Glutamatergic neuron (in vitro differentiated cells): ENCODE measurements at places on chromosomes 2 and 18.
A peak's percentile ranks its signal among the peaks of the same experiment; 100 is the strongest.

DNA sequence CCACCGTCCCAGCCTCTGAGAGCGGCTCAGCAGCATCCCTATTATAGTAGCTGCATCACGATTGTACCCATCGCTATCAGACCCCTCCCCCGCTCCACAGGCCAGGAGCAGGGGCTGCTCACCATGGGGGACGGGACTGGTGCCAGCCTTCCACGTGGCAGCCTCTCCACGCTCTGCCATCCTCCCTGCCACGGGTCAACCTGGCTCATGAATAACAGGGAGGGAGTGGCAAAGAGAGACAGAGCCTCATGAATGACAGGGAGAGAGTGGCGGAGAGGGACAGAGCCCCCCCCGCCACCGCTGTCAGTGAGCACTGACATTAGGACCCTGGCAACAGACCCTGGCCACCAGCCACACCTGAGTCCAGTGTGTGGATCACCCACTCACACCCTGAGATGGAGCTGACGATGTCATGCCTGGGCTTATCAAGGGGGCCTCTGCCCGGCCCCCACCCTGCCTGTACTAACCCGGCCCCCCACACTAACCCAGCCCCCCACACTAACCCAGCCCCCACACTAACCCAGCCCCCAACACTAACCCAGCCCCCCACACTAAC is 16.9 kb downstream of the CROCC2 start:
- peak; percentile 16 for DNase-seq

- DNase-seq, result no peak
Measured at GRCh38 chr2:206670531-206671319, 28.4 kb downstream of the FAM237A start.

GRCh38 chr2:42901076-42901640 is 108.8 kb upstream of the HAAO start:
- no peak for DNase-seq

DNA sequence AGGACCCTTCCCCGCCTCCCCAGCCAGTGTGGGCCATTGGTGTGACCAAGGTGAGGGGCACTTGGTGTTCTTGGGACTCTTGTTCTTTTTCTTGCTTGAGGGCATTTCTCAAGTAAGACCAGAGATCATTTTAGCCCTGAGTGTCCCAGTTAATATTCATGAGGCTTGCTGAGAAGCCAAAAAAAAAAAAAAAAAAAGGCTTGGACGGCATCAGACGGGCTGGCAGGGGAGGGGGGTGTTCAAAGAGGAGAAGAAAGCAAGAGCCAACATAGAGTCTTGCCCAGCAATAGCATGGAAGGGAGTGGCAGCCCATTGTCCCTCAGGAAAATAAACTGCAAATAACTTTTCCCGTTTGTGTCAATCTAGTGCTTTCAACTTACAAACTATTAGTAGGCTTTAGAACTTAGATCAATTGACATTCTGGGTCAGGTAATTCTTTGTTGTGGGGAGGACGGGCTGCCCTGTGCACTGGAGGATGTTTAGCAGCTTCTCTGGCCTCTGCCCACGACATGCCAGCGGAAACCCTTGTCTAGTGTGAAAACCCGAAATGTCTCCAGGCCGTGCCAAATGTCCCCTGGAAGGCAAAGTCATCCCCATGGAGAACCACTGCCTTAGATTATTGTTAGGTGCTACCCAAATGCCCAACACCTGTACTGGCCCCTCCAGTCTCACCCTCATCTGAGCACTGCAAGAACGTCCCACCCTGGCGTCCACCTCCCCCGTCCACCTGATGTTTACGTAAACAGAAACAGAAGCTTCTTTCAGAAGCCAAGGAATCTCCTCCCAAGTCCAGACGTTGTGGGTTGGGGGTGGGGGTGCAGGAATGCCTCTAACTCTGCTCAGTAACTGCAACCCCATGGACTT is 163.4 kb downstream of the BCL2 start:
- no peak for DNase-seq

GRCh38 chr18:13680612-13681011 is 45.7 kb downstream of the FAM210A start:
- DNase-seq, result peak; percentile 58
